Stimulated activated CD4-positive, alpha-beta T cell treated with anti-CD3 and anti-CD28 coated beads, Interleukin-1b, Interleukin-23, amount 100 ng/mL, for 1 hour (primary cell): ENCODE measurements at places on chromosomes 6 and 20.
A peak's percentile ranks its signal among the peaks of the same experiment; 100 is the strongest.

DNA sequence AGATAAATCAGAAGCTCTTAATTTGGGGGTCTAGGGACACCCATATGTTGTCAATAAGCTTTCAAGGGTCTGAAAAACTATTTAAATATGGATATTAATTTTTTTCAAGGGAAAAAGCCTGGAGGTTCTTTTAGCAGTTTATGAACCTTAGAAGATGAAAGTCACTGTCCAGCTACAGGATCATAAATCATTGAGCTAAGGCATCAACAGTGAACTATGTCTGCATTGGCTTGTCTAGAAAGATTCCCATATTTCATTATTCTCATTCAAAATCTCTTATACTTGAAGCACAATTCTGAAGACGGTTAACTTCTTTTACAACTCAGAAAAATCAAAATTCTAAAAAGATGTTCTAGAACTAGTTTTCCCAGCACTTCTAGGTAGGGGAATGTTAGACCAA lies 34.9 kb upstream of the SNX9 start:
- no peak for DNase-seq

DNA sequence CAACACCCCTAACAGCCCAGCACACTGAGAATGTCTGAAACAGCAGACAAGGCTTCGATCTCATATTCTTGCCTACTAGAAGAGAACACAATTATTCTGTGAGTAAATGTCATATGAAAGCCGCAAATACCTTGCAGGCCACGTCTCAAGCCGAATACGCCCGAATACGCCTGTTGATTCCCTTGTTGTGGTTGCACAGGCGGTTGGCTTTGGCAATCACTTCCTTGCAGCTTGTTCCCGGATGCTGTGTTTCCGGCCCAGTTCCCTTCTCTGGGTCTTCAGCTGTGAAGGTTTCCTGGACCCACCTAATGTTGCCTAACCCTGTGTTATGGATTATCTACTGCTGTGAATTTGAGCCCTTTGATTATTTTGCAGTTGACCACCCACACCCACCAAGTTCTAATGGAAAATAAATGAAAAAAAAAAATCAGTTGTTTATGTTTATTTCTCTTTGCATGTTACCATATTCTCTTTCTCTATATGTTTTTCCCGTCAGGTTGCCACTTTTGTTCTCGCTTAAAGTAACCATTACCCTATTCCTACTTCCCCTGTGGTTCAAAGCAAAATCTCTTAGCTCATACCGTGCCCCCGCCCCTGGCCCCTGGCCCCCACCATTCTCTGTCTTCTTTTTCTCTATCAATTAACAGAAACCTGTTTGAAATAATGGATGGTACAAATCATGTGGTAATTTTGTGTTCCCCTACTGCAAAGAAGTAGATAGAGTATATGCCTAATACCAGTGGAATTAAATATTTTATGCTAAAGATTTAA lies 172.4 kb downstream of the ADGB start:
- no peak for DNase-seq

- DNase-seq, result no peak
These were observed 7.4 kb upstream of the SIRPB1 start for GRCh38 chr20:1627200-1627550.

GRCh38 chr20:32830437-32830836 lies 10.7 kb downstream of the MAPRE1 start:
- no peak for DNase-seq

DNA sequence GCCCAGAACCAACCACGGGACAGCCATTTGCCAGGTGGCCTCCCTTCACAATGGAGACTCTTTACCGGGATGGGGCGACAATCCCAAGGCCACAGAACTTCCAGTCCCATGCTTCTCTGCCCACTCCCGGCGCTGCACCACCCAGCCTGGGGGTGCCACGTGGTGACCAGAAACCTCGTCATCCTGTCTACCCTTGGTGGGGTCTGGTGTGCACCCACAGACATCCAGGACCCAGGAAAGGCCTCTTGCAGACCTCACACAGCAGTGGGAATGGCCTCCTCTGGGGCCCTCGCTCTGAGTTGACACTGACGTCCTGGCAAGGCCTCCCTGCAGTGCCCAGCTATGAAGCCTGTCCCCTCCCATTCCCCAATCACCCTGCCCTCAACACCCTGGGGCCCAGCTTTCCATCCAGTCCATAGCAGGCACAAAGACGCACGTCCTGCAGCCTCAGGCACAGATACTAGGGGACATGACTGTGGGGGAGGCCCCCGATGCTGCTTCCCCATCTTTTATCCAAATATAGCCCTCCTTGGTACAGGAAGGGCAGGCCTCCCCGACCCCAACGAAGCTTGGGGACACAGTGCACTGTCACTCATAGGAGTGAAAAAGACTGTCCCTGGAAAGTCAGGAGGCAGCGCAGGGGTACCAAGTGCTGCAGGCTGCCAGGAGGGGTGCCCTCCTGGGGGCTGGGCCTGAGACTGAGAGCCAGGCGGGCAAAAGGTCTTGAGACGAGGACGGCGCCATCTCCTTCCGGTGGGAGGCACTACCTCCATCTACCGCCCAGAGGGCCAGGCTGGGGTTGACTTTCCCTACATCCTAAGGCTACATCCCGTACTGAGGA lies 7.2 kb downstream of the CST7 start:
- DNase-seq, result no peak

- no peak for DNase-seq
These were observed 1.9 kb upstream of the PTPN1 start for GRCh38 chr20:50508171-50508755.

DNA sequence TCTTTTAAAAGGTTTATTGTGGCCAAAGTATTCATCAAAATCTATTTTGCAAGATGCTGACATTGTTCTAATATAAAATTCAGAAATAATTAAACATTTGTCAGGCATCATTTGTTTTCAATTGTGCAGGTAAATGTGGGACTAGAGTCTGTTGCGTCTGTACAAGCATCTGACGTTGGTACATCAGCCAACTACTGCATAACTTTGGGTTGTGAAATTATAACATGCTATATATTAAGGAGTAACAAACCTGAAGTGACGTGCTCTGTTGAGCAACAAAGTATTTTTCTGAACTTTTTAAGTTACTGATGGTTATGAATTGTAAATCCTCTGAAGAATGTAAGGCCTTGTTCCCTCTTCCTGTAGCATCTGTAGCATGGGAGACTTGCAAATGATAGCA lies 66.0 kb downstream of the RNF182 start:
- no peak for DNase-seq

DNA sequence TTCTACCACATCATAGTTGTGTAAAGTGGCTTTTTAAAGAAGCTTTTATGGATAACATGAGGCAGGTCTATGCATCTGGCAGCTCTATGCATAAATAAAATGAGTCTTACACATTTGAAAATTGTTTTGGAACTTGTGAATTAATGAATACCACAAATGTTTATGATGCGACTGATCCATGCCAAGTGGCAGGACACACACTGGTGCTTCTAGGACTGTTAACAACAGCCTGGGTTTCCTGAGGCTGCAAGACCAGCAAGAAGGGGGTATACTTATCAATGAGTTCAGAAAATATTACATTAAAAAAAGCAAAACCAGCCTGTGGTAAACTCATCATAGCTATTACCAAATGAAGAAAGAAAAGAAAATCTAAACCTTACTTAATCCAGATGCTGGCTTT lies 212.9 kb upstream of the PDE10A start:
- no peak for DNase-seq

GRCh38 chr6:123770247-123770949 lies 33.3 kb upstream of the NKAIN2 start:
- no peak for DNase-seq

DNA sequence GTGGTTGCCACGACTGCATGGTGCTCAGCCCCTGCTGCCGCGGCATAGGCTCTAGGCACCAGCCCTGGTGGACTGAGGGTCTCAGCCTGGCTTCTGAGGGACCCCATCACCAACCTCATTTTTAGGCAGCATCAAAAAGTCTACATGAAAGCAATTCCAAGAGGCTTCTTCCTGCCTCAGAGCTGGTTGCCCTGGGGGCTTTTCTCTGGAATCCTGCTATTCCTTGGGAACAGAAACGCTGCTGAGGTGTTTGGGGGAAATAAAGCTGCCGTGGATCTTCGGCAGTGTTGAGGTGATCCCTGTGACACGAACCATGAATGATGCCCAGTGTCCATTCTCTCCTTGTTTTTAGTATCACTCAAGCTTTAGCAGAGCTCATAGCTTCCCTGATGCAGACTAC lies 148.4 kb upstream of the LRFN2 start:
- DNase-seq, result no peak

- DNase-seq, result no peak
These were observed 91.9 kb downstream of the PLCB4 start for GRCh38 chr20:9160757-9161156.

- DNase-seq, result no peak
These were observed 156.9 kb upstream of the SOX4 start for GRCh38 chr6:21436625-21437024.

DNA sequence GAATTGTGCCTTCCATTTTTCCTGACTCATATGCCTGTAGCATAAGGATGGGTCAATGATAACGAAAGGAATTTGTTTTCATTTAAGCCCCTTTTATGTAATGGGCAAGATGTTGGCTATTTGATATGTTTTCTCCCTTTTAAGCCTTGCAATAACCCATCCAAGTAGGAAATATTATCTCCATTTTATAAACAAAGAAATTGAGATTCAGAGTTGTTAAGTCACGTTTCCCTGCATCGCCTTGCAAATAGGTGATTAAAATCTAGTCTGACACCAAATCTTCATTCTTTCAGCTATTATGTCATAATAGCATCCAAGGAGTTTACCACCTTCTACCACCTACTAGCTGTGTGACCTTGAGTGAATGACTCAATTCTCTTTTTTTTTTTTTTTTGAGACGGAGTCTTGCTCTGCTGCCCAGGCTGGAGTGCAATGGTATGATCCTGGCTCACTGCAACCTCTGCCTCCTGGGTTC lies 7.0 kb downstream of the HNF4A start:
- no peak for DNase-seq

DNA sequence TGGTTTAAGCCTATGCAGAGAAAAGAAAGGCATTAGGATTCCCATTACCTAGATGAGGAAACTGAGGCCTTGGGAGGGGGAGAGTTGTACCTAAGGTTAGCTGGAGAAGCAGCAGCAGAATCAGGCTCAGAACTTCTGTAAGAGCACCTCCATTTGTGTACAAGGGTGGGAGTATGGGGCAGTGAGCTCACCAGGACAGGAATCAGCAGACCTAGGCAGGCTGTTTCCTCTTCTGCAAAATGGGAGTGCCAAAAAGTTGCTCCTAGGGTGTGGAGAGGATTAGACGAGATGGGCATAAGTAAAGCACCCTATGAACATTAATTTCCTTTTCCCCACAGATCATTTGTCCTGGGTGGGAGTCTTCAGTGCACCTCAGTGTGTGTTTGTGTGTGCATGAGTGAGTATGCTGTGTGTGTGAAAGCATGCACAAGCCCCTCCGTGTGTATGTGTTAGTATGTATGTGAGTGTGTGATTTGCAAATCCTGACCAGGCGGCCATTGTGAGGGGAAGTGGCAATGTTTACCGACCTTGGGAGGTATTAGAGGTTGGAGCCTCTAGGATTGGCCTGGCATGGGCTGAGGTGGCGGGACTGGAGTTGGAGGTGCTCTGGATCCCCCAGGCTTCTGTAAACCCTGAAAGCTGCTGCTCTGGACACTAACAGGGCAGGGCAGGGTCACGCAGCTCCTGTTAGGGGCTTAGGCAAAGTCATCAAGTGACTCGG lies 78.8 kb downstream of the VEGFA start:
- no peak for DNase-seq

DNA sequence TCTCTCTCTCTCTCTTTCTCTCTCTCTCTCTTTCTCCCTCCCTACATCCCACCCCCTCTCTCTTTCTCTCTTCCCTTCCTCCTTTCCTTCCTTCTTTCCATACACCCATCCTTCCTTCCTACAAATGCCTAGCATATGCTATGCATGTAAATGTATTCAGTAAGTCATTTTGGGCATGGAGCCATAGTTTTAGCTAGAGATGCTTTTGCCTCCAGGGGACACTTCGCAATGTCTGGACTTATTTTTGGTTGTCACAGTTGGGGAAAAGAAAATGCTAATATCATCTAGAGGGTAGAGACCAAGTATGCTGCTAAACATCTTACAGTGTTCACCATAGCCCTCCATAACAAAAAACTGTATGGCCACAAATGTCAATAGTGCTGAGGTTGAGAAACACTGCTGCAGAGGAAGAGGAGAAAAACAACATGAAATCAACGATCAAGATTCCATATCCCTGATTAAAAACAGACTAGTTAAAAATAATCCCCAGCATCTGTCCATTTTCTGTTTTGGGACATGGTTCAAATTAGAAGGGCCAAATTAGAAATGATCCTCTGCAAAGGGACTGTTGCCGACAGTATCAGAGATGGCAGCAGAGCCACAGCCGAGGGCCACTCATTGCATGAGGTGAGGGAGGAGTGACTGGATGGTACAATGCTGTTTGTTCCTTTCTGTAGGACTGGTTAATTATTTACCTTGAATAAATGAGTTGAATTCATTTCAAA lies 152.7 kb downstream of the SH3BGRL2 start:
- no peak for DNase-seq

GRCh38 chr20:62639765-62640164 lies 2.5 kb upstream of the SLCO4A1 start:
- DNase-seq, result no peak

- DNase-seq, result no peak
These were observed 267.2 kb upstream of the TCF21 start for GRCh38 chr6:133621751-133622150.

- no peak for DNase-seq
These were observed 25.7 kb upstream of the MICB start for GRCh38 chr6:31472259-31472658.

DNA sequence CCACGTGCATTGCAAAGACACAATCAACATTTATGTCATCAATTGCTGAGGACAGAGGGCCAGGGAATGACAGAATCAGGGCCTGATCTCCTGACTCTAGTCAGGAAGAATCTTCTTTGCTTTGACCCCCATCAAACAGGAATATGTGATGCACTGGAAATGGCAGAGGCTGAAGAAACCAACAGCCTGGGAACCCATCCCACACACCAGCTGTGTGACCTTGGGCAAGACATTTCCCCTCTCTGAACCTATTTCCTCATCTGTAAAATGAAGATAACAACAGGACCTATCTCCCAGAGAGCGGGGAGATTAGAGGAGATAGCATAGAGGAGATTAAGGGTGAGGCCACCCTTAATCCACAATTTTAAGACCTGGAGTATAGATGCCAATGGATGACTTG lies 1.5 kb downstream of the HNF4A start:
- DNase-seq, result no peak

DNA sequence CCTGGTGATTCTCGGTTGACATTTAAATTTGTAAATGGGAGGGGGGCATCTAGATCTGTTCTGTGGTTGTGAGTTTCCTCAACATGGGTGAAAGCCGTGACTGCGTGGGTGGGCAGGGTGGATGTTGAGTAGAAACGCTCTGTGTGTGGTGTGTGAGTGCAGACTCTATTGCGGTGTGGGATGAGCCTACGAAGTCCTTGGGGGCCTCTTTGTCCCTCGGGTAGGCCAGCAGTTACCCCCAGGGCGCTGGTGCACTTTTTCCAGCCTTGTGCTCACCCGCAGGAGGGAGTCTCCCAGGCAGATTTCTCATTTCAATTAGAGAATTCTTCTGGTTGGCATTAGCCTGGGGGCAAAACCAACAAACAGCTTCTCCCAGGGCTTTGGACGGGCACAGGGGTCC lies 10.6 kb downstream of the TOX2 start:
- peak; percentile 55 for DNase-seq

GRCh38 chr20:46549188-46549972 lies 1.1 kb downstream of the OCSTAMP start:
- no peak for DNase-seq
